ENCODE measurements at places on chromosomes 2 and 18.

- no peak for DNase-seq
These were observed 45.2 kb upstream of the FAM117B start for GRCh38 chr2:202589582-202589949.

DNA sequence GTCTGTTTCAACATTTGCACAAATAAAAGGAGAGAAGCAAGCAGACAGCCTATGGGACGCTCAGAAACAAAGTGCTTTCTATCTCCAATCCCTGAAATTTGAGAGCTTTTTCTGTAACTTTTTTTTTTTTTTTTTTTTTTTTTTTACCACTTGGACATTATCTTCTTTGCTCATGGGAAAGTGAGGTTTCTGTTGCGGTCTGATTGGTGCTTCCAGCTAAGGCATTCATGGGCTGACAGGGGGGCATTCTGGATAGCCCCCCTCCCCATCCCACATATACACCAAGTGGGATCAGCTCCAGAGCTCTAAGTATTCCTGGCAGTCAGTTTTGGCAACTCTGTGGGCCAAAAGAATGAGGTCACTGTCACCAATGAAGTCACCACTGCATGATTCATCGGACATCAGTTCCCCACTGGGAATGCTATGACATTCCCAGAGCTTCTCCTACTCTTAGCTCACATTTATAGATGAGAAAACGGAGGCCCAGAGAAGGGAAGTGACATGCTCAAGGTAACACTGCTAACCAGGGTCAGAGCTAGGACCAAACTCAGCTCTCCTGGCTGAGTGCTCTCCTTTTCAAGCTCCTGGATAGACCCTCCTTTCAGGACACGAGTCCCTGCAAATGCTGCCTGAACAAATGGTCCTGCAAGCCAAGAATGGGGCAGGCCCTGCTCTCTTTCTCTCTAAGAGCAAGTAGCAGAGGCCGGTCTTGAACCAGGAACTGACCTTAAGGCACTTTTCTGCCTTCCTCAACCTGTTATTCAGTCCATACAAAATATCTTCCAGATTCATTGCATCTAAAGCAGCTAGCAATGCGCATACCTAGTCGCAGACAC is 61.3 kb downstream of the TMEM247 start:
- DNase-seq: no peak

GRCh38 chr2:241049739-241050623 is 51.6 kb downstream of the SNED1 start:
- no peak for DNase-seq

- no peak for DNase-seq
These were observed 596.5 kb downstream of the SUCLG1 start for GRCh38 chr2:83862600-83862999.

- no peak for DNase-seq
These were observed 3.5 kb upstream of the RFX8 start for GRCh38 chr2:101478181-101479001.

DNA sequence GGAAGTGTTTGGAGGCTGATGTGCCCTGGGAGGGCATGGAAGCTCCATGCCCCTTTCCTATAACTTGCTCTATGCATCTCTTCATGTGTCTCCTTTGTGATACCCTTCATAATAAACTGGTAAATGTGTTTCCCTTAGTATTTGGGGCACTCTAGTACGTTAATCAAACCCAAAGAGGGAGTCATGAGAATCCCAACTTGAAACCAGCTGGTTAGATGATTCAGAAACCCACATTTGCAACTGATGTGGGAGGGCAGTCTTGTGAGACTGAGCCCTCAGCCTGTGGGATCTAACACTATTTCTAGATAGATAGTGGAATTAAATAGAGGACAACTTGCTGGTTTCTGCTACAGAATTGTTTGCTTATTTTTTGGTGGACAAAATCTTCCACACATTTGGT is 20.3 kb downstream of the ANKRD30B start:
- DNase-seq: no peak

GRCh38 chr2:62344472-62344871 is 148.6 kb downstream of the B3GNT2 start:
- DNase-seq: no peak

DNA sequence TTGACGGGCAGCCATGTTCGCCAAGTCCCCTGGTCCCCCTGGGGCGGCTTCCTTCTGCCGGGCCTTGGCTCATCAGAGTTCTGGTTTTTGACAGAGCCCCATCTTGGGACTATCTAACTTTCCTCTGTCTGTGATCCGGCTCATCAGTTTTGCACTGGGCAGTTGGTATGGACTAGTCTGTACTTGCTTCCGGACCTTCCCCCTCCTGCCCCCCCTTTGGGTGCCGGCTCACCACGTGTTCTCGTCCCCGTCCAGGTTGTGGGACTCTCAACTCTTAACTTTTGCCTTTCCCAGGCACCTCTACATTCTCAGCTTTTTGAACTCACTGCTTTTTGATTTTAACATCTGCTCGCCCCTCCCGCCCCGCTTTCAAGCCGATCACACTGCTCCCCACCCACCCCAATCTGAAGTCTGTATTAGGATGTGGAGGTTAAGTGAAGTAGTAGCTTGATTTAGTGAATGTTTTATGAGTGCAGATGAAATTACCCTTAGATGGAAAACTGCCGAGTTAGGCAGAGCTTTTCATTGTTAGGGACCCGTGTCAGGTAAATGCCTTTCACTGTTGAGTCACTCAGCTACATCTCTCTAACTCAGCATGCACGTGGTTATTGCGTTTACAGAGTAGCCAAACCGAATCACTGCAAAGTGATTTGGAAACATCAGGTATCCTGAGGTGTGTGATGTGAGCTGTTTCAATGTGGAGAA is 874 bp downstream of the WDR43 start:
- DNase-seq: peak; percentile 17

DNA sequence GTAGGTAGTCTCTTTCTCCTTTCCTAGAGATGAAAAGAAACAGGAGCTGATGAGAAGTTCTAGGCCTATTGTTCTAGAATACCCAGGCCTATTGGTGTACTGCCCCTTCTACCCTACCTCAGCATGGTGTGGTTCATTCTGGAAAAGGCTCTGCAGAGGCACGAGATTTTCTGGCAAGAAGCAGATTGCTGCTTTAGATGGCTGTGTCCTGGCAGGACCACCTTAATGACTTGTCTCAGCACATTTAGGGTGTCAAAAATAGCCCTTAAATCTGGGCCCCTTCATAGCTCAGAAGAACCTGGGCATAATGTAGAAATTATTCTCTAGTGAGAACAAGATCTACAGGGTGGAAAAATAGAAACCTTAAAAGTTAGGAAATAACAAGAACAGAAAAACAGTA is 87.9 kb downstream of the BCL2L11 start:
- DNase-seq: no peak

GRCh38 chr18:33670029-33670428 is 92.0 kb downstream of the ASXL3 start:
- DNase-seq: no peak

DNA sequence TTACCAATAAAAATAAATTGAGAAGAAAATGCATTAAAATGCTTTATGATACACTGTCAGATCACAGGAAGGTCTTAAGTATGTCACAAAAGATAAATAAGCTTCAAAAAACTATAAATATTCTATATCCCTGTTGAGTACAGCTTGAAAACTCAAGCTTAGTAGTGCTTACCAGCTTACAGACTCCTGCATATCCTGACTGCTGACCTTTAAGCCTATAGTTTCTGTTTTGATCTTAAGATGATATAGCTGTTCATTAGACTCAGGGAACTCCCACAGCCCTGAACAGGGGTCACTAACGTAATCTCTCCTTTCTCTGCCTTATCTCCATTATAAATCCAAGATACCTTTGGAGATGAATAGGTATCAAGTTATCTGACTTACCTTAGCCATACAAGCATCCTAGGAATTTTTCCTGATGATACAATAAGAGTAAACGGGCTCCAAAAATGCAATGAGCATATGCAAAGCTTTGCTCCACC is 93.7 kb upstream of the RBBP8 start:
- DNase-seq: no peak

DNA sequence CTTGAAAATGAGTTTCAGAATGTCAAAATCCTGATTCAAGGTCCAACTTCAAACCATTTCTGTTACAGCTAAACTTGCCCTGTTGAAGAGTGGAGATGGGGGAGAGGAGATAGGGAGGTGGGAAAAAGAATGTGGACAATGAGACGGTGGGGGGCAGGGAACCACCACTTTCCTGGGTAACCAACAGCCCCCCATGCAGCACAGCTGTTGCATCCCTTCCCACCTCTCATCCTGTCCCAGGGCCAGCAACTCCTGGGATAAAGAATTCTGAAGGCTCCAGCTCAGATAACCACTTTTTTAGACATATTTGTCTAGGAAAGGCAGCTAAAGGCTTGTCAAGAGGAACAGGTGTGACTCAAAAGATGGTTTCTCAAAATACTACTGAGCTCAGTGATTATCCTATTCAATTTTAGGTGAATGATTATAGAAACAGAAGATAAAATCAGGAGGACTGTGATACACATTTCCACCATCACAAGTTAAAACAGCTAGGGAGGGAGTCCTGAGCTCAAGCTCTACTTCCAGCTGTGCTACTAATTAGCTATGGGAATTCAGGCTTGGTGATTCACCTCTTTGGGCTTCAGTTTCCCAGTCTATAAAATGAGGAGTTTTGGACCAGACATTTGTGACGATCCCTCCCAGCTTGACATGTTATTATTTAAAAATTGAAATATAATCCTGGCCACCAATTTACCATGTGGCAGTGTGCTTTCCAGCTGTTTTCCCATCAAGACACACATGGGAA is 36.3 kb downstream of the HDHD2 start:
- DNase-seq: no peak

- DNase-seq: peak; percentile 56
These were observed 96.7 kb downstream of the PMAIP1 start for GRCh38 chr18:59996370-59996966.

GRCh38 chr2:229901819-229902218 is 20.0 kb downstream of the TRIP12 start:
- DNase-seq: no peak

DNA sequence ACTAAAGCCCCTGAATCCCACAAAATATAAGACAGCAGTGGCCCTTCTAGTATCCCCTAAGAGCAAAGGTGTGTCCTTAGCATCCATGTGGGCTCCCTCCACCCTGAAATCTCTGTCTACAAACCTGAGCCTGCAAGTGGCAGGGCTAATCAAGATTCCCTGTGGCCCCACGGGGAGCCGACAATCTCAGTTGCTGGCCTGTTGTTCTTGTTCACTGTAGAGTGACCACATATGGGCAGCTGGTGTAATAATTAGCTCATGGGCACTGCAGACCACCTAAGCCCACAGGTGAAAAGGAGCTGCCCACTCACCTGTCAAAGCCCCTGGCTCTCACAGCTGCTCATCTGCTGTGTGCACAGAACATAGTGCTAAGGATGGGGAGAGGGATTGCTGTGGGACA is 102.3 kb downstream of the MRO start:
- no peak for DNase-seq

- no peak for DNase-seq
These were observed 271.8 kb downstream of the NEDD4L start for GRCh38 chr18:58315739-58316215.

- DNase-seq: no peak
These were observed 278.4 kb downstream of the LRRTM1 start for GRCh38 chr2:80026040-80026729.

DNA sequence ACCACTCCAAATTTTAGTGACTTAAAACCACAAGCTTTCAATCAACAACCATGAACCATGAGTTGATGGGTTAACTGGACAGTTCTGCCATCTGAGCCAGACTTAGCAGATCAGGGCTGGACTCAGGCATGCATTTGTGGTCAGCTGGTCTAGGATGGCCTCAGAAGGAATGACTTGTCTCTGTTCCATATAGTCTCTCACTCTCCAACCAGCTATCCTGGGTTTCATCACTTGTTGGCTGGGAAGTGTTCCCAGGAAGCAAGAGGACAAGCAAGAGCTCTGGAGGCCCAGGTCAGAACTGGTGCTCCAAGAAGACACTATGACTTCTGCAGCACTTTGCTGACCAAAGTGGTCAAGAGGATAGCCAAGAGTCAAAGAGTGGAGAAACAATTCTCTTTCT is 17.5 kb upstream of the MAP3K20 start:
- DNase-seq: no peak

DNA sequence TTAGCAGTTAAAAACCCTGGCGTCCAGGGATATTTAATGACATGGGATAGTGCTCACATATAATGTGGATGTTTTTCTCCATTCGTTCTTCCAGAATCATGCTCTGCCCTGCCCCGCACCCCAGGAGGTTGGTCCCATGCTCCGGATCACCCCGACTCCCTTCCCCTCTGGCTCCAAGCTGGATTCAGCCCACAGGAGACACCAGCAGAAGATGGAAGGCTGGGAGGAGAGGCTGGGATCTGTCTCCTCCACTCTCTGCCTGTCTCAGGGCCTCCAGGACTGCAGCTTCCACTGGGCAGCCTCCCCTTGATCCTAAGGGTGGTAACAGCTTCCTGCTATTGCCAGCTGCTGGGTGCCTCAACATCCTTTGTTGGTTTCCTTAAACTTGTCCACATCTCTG is 24.5 kb downstream of the TMEM177 start:
- DNase-seq: no peak

DNA sequence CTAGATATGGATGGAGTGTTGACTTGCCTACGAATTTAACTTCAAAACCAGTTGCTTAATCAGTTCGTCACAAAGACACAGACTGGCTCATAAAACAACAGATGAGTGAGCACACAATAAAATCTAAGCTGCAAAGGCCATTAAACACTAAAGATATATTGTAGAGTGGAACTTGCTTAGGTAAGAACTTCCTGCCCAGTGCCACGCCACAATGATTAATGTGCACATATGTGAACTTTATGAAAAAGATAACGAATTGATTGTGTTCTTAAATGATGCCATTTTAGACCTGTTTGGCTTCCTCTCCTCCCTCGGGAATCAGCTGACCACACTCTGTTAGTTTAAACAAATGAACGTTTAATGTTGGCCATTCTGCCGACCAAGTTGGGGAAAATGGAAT is 2031.3 kb upstream of the CELF4 start:
- no peak for DNase-seq

GRCh38 chr2:143705108-143705707 is 576.0 kb downstream of the ARHGAP15 start:
- no peak for DNase-seq

DNA sequence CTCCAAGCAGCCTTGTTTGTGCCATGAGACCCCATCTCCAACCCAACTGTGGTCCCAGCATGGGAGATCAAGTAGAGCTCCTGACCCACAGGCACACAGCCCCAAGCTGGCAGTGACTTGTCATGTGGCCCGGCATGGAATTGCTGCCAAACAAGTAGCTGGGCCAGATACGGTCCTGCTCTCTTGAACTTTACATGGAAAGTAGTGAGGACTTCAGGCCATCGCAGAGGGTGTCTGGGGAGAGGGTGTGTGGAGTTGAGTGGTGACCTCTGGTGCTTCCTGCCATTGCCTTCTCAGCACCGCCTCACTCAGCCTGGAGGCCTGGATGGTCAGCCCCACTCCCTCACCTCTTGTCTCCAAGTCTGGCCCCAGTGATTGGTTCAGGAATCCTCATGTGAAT is 10.9 kb upstream of the SLC4A3 start:
- DNase-seq: no peak

- no peak for DNase-seq
These were observed 3.7 kb downstream of the PLEK start for GRCh38 chr2:68368654-68369336.

Measured in NCI-H345 (cell line).